ENCODE measurements at places on chromosomes 7 and 10.

- no peak for DNase-seq
Measured at GRCh38 chr10:31100115-31100601, 68.5 kb upstream of the ZNF438 start.

GRCh38 chr10:108970016-108970415, 953.3 kb downstream of the XPNPEP1 start:
- peak; percentile 3 for DNase-seq

- DNase-seq = no peak
Measured at GRCh38 chr7:74606909-74607510, 50.5 kb upstream of the GTF2I start.

- no peak for DNase-seq
Measured at GRCh38 chr10:3142146-3142875, 30.3 kb downstream of the PITRM1 start.

GRCh38 chr7:146115851-146116520, 615 bp upstream of the CNTNAP2 start:
- peak; percentile 57 for DNase-seq

- no peak for DNase-seq
Measured at GRCh38 chr10:101956117-101956516, 99.9 kb downstream of the ARMH3 start.

Measured in GM13976 (cell line).